ENCODE measurements at places on chromosomes 6 and 20. TPM values are rescaled to one million over a fixed set of nuclear protein-coding genes. Genes with fewer than 3 reads are reported as not detected.

ABHD16B gene
- not detected for polyA plus RNA-seq

GINS1 gene
- polyA plus RNA-seq = 3.7 TPM

LY6G6D gene
- polyA plus RNA-seq = not detected

VGLL2 gene
- not detected for polyA plus RNA-seq

TNFRSF21 gene
- polyA plus RNA-seq = 21.7 TPM

MAP7 gene
- 0.29 TPM for polyA plus RNA-seq

DNA sequence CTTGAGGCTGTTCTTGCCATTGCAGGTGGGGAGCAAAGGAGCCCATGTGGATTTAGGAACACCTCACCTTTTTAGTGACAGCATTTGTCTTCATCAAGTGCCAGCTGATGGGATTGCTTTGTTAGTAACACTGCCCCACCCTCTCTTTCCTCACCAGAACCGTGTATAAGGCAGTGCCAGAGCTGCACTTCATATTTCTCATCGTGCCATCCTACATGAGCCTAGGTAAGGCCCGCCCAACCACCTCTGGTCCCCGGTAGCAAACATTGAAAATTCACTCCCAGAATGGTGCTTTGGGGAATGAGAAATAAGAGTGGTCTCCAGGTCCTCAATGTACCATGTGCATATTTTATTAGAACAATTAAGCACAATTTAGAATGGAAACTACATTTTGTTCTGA, 22.7 kb downstream of the CFAP61 start:
- DNase-seq = no peak

GRCh38 chr6:91029211-91029610, 442.3 kb upstream of the MAP3K7 start:
- no peak for DNase-seq

DNA sequence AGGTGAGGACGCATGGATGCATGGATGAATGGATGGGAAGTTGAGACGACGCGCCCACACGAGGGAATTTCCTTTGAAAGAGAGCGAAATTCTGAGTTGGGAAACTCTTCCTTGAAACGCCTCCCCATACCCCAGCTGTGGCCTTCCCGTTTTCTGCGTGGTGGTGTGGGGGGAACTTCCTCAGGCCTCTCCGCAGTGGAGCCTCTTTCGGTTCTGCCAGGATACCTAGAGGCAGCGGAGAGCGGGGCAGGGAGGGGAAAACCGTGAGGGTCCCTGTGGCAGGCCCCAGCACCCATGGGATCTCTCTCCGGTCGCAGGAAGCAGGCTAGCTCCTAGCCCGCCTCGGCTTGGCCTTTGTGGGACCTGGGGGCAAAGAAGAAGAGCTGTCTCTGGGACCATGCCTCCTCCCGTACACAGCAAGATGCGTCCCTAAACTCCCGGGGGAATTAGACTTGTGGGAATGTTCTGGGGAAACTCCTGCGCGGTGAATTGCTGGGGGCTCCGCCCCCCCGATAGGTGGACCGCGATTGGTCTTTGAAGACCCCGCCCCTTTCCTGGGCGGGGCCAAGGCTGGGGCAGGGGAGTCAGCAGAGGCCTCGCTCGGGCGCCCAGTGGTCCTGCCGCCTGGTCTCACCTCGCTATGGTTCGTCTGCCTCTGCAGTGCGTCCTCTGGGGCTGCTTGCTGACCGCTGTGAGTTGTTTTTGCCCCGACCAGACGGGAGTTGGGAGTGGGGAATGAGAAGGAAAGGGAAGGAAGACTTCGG, at the start of gene CD40:
TSS of gene CD40 (plus strand) at position 611 of the 764 bp plus-strand sequence. CDS start at position 641, 30 bp downstream.
- DNase-seq = no peak

GRCh38 chr6:2245877-2246863, 765 bp upstream of the GMDS start:
- DNase-seq = peak; percentile 11

GRCh38 chr6:52022675-52023074, 64.7 kb downstream of the PKHD1 start:
- DNase-seq = no peak

DNA sequence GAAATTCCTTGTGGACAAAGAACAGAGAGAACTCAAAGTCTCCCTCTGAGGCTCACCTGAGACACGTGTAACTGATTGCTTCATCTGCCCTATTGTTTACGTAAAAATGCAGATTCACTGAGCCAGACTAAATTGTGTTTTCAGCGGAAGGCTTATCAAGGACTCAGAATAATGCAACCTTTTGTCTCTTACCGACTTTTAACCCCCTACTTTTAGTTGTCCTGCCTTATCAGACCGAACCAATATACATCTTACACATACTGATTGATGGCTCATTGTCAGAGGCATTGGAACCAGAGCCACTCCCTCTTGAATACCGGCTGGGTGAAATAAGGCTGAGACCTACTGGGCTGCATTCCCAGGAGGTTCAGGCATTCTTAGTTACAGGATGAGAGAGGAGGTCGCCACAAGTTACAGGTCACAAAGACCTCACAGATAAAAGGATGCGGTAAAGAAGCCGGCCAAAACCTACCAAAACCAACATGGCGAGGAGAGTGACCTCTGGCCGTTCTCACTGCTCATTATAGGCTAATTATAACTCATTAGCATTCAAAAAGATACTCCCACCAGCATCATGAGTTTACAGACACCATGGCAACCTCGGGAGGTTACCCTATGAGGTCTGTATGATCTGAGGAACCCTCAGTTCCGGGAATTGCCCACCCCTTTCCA, 95.5 kb upstream of the ZNF184 start:
- no peak for DNase-seq

GRCh38 chr6:141346535-141346934, 786.2 kb upstream of the GJE1 start:
- no peak for DNase-seq

DNA sequence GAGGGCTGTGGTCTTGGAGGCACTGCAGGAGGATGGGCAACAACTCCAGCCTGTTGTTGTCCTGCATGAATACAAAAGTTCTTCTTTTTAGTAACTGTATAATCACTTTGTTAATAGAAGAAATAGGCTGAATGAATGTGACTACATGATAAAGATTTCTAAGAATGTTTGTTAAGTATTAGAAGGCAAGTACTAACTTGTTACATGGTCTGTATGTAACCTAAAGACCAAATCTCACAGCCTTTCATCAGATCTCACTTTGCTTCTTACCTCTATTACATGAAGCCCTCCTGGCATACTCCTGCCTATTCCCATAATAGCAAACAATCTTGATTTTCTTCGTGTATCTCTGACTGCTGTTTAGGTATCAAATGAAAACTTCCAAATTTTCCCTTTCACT, 73.4 kb downstream of the REPS1 start:
- no peak for DNase-seq

DNA sequence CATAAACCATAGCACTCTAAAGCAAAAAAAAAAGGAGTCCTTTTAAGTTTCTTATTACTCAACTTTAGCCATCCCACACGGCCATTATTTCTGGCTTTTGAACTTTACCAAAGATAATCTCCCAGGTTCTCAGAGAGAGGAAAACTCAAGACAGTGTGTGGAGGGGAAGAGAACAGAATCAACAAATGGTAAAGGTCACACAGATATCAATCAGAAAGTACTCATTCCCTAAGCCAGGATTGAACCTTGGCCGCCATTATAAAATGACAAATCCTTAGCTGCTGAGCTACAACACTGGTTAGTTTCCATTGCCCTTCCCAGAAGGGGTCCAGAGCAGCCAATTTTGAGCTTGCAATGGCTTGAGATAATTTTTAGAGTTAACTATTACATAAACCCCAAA, 10.1 kb upstream of the TRIM38 start:
- no peak for DNase-seq

- no peak for DNase-seq
Measured at GRCh38 chr6:131041814-131042213, 21.2 kb downstream of the EPB41L2 start.

DNA sequence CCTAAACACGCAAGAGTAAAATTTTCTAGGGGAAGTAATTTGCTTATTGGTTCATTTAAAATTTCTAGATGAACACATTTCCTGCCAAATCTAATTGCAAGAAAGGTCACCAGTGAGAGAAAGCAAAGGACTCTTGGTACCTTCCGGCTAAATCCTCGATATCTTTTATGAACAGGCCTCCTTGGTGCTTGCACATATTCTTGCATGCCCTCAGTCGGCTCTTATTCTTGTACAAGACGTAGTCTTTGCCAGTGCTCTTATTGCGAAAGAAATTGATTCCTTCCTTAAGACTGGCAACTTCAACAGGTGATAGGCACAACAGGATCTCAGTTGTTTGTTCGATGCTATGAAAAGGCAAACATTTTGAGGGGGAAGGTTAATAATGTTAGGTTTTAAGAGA, 141.7 kb upstream of the CARMIL1 start:
- DNase-seq = no peak
